Activated CD8-positive, alpha-beta memory T cell treated with anti-CD3 and anti-CD28 coated beads for 36 hours (primary cell): ENCODE measurements at places on chromosomes 7 and 10. TPM values are rescaled to one million over a fixed set of nuclear protein-coding genes. Genes with fewer than 3 reads are reported as not detected.

SFRP5 gene
- 0.11 TPM for total RNA-seq

PLA2G12B gene
- total RNA-seq: not detected

TMEM196 gene
- total RNA-seq: not detected

GBX1 gene
- total RNA-seq: not detected

CPXM2 gene
- not detected for total RNA-seq

RTKN2 gene
- total RNA-seq: 0.97 TPM

PTN gene
- total RNA-seq: not detected

RBM33 gene
- 64.9 TPM for total RNA-seq

MRLN gene
- total RNA-seq: not detected

RFC2 gene
- 97.0 TPM for total RNA-seq

CLRN3 gene
- not detected for total RNA-seq

KLF14 gene
- not detected for total RNA-seq

TBX20 gene
- not detected for total RNA-seq

HOXA5 gene
- not detected for total RNA-seq

ZNF783 gene
- 18.7 TPM for total RNA-seq

RARRES2 gene
- not detected for total RNA-seq

TDRD1 gene
- total RNA-seq: 0.25 TPM

SLC26A5 gene
- not detected for total RNA-seq

SPAM1 gene
- not detected for total RNA-seq

OR2A1 gene
- not detected for total RNA-seq
